Fibroblast of lung (primary cell): ENCODE measurements at places on chromosomes 13 and 19.

GRCh38 chr13:65497265-65497664 is 1732.9 kb downstream of the PCDH9 start:
- no peak for DNase-seq

- DNase-seq = no peak
These were observed 1491.9 kb downstream of the SLITRK5 start for GRCh38 chr13:89163096-89163495.

GRCh38 chr19:44753932-44754749 is 5.6 kb downstream of the BCL3 start:
- peak; percentile 89 for DNase-seq

GRCh38 chr13:78497702-78498355 is 105.5 kb downstream of the POU4F1 start:
- no peak for DNase-seq

DNA sequence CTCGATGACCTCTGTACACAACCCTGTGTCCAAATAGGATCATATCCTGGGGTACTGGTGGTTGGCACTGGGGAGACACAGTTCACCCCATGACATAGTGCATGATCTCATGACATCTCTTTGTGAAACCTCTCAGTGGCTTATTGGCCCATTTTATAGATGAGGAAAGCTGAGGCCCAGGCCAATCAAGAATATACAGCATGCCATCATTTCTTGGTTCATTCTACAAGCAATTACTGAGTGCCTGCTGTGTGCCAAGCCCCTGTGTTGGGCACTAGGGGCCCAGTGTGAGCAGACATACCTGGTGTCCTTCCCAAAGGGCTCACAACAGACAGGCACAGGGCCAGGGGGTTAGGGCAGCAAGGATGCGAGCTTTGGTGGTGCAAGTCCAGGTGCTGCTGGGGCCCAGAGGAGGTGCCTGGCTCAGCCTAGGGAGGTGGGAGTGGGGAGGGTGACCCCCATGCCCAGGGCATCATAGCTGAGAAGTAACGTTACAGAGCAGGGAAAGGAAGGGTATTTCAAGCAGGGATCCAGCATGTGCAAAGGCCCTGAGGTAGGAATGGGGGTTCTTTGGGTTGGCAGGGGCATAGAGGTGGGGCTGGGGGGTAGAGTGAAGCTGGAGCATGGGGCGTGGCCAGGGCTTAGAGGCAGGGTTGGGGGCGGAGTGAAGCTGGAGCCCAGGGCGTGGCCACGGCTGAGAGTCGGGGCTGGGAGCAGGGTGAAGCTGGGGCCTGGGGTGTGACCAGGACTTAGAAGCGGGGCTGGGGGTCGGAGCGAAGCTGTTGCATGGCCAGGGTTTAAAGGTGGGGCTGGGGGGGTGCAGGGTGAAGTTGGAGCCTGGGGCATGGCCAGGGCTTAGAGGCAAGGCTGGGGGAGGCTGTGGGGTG is 20.7 kb downstream of the COLGALT1 start:
- no peak for DNase-seq

- no peak for DNase-seq
These were observed 237.5 kb downstream of the COG6 start for GRCh38 chr13:39892721-39893685.

- no peak for DNase-seq
These were observed 1.6 kb downstream of the DIAPH3 start for GRCh38 chr13:60162096-60162495.

DNA sequence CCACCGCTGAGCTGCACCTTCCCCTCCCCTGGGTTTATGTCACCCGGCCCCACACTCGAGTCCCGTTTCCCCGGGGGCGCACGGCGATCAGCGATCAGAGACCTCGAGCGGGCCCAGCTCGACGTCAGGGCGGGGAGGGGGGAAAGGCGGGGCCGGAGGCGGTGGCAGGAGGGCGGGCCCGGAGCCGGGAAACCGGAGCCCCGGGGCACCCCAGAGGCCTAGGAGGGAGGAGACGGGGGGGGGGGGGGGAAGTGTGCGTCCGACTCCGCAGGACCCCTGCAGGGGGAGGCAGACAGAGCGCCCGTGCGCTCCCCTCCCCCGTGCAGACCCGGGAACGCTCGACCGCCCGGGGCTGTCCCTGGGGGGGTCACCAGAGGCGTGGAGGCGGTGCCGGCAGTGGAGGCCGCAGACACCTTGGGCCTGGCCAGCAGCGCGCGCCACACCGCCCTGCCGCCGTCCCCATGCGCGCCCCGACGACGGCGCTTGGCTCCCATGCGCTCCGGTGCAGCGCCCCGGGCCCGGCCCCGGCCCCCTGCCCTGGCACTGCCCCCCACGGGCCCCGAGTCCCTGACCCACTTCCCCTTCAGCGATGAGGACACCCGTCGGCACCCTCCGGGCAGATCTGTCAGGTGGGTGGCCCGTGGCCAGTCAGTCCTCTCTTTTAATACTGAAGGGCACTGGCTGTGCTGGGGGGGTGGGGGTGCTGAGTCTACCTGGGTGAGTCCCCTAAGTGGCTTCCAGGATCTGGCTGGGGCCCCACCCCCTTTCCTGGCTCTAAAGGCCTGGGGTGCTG is 11.8 kb downstream of the PDE4A start:
- DNase-seq = peak; percentile 41

GRCh38 chr13:33146843-33147611 is 130.8 kb downstream of the KL start:
- no peak for DNase-seq

GRCh38 chr13:94708031-94708859 is 4.1 kb downstream of the SOX21 start:
- no peak for DNase-seq

- DNase-seq = no peak
These were observed 16.7 kb downstream of the YIPF2 start for GRCh38 chr19:10911579-10912363.

- no peak for DNase-seq
These were observed 15.2 kb upstream of the PPP1R12C start for GRCh38 chr19:55132453-55133129.

DNA sequence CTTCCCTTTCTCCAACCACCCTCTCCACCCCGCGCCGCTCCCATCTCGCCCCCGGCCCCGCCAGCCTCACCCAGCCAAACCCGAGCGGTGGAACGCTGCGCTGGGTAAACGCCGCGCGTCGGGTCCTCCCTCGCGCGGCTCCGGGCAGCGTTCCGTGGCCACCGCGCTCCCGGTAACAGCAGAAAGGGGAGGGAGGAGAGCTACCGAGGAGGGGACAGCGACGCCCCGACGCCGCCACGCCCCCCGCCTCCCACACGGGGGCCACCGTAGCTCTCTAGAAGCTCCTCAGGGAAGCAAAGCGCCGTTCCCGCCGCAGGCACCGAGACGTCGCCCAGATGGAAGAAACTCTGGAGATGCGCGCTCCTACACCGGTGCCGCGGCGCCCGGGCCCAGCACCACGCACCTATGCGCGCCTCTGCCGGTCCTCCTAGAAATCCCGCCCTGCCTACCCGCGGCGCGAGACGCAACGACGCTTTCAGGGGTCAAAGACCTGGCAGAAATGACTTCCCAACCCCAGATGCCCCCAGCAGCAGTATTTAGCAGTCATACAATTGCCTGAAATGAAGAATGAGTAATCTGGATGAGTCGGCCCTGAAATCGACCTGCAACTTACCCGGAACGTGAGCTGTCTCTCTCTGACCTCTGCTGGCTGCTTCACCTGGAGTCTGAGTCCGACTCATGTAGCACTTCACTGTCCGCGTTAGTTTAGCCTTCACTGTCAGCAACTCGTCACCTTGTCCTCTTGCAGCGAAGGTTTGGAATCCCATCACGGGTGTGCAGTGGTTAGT is at the start of gene RUBCNL:
TSS of gene RUBCNL (minus strand) at position 189 of the 788 bp plus-strand sequence. CDS start 14,777 bp downstream, outside the sequence.
- DNase-seq = peak; percentile 30

GRCh38 chr13:21458451-21458812 is 671 bp downstream of the ZDHHC20 start:
- DNase-seq = no peak
